ENCODE measurements at places on chromosomes 6 and 20.
A peak's percentile ranks its signal among the peaks of the same experiment; 100 is the strongest.

DNA sequence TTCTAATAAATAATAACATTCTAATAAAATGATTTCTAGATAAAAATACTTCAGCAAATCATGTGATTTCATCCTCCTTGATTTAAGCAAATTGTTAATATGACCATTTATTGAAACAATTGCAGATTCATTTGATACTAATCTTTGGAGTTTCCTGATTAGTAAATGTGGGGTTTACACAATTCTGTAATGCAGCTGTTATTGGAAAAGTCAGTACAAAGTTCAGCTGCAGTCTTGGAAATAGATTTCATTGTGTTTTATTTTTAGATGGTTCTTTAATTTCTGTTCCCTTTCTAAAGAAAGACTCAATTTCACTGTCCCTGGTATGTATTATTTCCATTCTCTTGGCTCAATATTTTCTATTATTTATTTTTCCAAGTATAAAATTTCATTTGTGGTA, 342.0 kb downstream of the TBC1D32 start:
- no peak for DNase-seq

DNA sequence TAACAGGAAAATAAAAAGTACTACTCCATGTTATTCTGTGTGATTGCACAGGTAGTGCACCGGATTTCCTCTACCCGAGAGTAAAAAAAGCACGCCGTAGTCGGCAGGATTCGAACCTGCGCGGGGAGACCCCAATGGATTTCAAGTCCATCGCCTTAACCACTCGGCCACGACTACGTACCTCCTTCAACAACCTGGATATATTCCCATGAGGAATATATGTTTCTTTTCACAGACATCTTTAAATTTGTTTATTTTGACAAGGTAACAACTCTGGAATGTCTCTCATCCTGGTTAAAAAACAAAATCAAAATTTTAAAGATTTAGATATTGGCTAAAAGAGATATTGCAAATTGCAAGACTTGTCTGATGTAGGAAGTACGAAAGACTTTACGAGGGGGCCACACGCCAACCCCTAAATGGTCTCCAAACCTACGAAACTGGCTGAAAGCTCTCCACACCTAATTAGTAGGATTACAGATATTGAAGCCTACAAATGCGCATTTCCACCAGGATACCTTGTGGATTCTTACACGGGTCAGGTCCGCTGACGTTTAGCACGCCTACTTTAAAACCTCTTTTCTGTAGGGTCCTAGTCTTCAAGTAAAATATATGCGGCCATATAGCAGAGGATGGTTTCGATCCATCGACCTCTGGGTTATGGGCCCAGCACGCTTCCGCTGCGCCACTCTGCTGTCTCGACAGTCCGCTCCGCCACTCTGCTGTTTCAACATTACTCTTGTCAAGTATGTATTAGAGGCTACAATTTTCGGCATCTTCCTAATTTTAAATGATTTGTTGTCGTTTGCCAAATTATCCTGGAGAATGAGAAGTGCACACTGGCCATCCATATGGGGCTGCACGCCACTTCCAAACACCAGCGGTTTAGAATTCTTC, 52.2 kb upstream of the BTN3A2 start:
- peak; percentile 65 for DNase-seq

DNA sequence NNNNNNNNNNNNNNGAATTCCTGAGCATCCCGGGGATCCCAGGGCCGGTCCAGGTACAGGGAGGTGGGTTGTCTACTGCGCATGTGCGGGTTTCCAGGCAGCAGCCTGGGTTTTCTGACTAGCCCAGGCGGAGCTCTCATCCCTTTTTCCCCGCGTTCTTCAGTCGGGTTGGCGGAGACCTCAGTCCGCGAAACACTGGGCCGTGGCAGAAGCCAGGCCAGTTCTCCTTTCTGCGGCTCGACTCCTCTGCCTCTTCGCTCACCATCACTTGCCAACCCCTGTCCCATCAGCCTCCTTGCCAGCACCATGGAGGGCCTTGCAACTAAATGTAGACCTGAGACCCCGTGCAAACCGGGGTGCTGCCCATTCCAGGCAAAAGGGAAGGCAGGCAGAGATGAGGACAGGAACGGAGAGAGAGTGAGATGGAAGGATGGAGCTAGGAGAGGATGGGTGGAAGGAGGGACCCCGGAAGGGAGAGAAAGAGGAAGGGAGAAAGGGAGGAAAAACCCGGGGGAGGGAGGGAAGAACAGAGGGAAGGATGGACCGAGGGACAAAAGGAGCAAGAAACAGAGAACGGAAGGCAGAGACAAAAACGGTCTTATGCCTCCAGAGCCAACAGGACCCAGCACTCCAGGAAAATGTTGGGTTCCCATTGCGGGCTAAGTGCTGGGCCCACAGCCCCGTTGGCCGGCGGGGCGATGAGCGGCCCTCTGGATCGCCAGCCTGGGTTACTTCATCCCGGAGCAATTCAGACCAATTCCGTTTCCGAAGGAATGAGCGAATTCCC, 445.4 kb upstream of the DEFB115 start:
- DNase-seq: no peak

DNA sequence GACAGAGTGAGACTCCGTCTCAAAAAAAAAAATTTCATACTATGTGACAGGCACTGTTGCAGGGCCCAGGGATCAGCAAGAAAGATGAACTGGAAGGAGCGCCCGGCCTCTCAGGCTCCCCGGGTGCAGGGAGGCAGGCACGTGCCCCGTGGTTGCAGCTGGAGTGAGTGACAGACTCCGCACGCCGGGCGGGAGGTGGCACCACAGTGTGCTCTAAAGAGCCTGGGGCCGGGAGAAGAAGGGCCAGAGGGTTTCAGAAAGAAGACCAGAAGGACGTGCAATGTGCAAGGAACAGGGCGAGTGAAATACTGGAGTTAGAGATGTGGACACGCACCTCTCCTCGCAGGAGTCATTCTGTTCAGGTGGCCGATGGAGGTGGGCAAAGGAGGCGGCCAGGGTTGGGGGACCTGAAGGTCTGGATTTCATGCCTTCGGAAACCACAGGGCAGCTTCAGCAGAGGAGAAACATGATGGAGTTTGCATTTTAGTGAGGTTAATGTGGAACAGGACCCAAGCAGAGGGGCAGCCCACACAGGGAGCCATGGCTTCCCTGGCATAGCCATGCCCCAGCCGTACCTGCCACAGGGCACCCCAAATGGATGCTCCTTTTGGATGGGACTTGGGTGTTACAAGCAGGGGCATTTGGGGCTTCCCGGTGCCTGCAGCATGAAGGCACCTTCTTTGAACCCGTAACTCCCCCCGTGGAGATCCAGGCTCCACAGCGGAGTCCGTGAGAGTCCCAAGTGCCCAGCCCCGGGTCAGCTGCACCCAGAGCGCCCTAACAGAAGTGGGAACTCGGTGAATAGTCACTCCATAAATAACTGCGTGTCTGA, 226.2 kb downstream of the ERMARD start:
- no peak for DNase-seq

DNA sequence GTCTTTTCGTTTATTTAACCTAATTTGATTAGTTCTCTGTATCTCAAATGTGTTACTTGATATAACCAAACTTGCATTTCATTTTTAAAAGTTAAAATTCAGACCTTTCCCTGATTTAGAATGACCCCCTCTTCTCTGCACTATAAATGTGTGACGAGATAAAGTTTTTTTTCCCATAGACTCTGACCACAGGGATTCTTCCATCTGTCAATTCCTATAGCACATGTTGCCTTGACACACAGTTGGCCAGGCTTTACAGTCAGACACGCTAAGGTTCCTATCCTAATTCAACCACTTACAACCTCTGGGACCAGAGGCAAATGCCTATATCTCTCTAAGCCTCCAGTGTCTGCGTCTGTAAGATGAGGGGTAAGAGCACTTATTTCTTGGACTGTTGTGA, 40.6 kb downstream of the KCNS1 start:
- DNase-seq: no peak

- no peak for DNase-seq
Observed at GRCh38 chr6:138255443-138255842, 37.2 kb upstream of the PBOV1 start.

GRCh38 chr20:24705486-24705885, 236.1 kb downstream of the SYNDIG1 start:
- no peak for DNase-seq

DNA sequence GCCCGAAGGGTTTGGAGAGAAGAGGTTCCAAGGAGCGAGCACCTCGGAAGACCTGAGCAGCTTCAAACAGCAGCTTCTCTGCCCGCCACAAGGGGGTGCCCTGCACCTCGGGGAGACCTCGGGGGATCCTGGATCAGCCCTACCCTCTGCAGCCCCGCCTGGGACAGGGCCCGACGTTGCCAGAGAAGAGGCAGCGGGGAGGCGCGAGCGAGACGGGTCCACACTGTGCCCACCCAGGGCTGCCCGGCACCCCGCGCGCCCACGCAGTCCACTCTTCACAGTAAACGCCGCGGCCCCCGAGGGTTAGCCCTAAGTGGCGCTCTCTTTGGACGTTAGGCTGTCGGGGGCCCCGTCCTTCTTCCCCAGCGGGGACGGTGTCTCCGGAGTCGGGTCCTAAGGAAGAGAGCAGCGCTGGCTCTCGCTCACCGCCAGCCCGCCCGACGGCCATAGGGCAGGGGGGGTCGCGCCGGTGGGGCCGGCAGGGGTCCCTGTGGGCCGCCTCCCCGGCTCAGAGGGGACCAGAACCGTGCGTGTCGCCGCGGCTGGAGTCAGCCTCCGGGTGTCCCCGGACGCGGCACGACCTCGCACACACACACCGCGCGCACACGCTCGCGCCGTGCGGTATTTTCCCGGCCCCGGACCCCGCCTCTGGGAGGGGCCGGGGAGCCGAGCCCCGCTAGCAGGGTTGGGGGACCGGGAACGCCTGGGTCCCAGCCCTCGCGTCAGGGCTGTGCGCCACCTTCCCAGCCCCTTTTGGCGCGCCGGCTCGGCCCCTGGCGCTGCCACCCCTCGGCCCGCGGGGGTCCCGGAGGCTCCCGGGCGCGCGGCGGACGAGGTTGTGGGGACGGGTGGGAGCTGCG, 929 bp downstream of the CDH22 start:
- peak; percentile 63 for DNase-seq

- DNase-seq: no peak
Observed at GRCh38 chr6:80674669-80675068, 568.2 kb downstream of the BCKDHB start.

DNA sequence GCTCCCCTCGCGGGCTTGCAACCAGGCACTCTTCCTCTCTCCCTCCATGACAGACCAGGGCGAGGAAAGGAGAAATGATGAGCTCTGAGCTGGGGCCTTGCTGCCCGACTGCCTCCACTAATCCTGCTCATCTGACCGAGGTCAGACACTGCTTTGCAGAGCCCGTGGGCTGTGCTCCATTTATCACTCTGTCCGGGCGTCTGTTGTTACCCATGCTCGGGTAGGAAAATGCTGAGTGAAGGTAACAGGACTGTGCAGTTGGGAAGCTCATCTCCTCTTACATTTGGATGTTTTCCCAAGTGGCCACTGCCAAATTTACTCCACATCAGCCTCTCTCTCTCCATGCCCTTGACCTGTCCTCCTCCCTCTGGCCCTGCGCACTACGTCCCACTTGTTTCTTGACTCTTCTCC, 14.6 kb downstream of the RPS6KA2 start:
- DNase-seq: no peak

DNA sequence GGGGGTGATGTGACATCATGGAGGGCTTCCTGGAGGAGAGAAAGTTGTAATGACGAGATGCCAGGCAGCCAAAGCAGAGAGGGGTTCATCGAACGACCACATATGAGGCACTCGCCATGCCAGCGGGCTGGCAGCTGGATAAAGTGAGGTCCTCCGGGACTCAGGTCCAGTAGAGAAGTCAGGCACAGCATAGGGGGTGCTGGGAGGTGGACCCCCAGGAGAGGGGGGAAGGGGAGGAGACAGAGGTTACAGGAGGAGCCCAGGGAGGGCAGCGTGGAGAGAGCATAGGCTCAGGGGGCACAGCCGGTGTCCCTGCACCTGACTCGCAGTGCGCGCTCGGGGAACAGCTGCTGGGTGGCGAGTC, 174.7 kb downstream of the BMP7 start:
- no peak for DNase-seq

- DNase-seq: no peak
Observed at GRCh38 chr6:6610031-6610591, 21.6 kb downstream of the LY86 start.

DNA sequence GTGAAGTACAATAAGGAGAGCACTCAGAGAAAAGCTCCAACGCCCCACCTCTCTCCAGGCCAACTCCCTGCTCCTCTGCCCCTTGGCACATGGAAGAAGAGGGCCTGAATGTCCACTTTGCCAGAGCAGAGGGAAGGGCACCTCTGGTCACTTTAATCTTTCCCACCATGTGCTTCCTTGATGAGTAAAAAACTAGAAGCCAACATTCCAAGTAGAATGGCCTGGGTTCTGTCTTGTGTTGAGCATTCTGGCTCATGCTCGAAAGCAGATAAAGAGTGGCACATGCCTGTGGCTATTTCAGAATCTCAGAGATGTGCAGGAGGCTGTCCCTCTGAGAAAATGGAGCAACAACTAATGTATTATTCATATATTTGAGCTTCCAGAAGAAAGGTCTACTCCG, 177.4 kb upstream of the PLN start:
- no peak for DNase-seq

DNA sequence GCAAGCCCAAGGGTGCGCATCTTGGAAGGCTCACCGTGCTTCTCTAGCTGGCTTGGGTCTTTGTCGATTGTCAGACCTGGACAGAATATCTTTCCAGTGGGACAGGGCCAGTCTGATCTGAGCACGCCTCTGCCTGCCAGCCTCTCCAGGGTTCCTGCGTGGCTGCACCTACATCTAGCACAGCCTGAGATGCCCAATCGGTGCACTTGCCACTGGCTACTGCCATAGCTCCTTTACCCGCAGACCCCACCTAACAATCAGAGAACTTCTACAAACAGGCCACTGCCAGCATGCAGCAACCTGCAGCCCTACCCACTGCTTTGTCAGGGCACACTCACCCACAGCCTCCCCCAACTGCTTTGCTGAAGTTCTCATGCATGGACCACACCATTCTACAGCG, 56.7 kb upstream of the PHACTR3 start:
- DNase-seq: no peak

DNA sequence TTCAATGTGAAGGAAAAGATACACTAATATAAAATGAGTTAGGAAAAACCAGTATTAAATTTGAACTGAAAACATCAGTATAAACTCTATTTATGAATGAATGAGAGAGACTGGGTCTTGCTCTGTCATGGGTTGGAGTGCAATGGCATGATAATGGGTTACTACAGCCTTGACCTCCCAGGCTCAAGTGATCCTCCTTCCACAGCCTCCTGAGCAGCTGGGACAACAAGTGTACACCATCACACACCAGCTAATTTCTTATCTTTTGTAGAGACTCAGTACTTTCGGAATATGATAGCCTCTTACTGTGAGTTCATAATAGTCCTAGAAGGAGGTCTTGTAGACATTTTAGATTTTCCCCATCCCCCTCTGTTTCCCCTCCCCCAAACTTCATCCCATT, 21.4 kb downstream of the KCTD20 start:
- DNase-seq: no peak
